Activated T-helper 1 cell treated with anti-CD3 and anti-CD28 coated beads, Interleukin-12 subunit alpha, Interleukin-12 subunit beta, Interleukin-2, Interleukin-4 antibody, amounts not matched to agents 30 ng/mL and 10 ng/mL and 1 ng/mL, durations not matched to agents 14 hours and 24 hours and 36 hours (primary cell): ENCODE measurements at places on chromosomes 4 and X. TPM values are rescaled to one million over a fixed set of nuclear protein-coding genes. Genes with fewer than 3 reads are reported as not detected.

The CPZ gene
- not detected in 2 replicates for total RNA-seq

DNA sequence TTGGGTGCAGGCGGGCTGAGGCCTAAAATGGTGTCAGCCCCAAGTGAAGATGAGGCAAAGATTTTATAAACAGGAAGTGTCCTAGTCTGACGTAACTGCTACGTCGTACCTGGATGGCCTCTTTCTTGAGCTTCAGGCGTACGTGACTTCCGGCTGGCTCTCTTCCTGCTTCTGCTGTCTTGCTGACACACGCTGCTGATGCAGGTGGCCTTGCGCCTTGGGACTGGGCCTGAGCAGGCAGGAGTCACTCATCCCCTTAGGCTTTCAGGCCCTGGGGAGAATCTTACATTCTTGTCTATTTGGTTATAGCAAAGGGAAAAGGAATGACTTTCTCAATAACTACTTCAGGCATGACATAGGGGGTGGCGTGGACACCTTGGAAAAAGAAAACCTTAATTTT lies 20.1 kb upstream of the ABRAXAS1 start:
- no peak for DNase-seq

GRCh38 chr4:99383399-99383798 lies 30.9 kb upstream of the ADH1C start:
- DNase-seq = no peak

The TLR10 gene
- total RNA-seq = not detected in 2 replicates

The HPSE gene
- total RNA-seq = 23.1 and 24.1 TPM in 2 replicates

- DNase-seq = no peak
Measured at GRCh38 chrX:119030990-119031389, 41.8 kb upstream of the CT47C1 start.

The ZCCHC12 gene
- total RNA-seq = 0.10 TPM in 1 of 2 replicates, not detected in the other

- DNase-seq = no peak
Measured at GRCh38 chrX:149476513-149476912, 28.6 kb downstream of the IDS start.

The IL21 gene
- total RNA-seq = 136 and 138 TPM in 2 replicates

The SSX3 gene
- total RNA-seq = not detected in 2 replicates

GRCh38 chr4:48127231-48127630 lies 6.8 kb downstream of the TXK start:
- DNase-seq = no peak

- DNase-seq = no peak
Measured at GRCh38 chr4:177263818-177264217, 45.9 kb upstream of the NEIL3 start.

The GLRA3 gene
- total RNA-seq = not detected in 2 replicates

The UGT2A1 gene
- total RNA-seq = not detected in 2 replicates

GRCh38 chr4:148850257-148850995 lies 408.2 kb upstream of the NR3C2 start:
- DNase-seq = no peak

DNA sequence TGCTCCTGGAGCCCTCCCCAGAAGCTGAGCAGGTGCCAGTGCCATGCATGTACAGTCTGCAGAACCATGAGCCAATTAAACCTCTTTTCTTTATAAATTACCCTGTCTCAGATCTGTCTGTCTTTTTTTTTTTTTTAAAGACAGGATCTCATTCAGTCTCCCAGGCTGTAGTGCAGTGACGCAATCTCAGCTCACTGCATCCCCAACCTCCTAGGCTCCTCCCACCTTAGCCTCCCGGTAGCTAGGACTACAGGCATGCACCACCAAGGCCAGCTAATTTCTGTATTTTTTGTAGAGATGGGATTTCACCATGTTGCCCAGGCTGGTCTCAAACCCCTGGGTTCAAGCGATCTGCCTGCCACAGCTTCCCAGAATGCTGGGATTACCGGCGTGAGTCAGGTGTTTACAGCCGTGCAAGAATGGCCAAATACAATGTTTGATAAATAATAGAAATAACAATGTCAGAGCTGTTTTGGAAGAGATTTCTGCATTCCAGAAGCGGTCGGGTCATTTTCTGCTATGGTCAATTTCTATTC lies 68.8 kb downstream of the SLC2A9 start:
- no peak for DNase-seq

- DNase-seq = no peak
Measured at GRCh38 chr4:124943938-124944337, 231.4 kb upstream of the ANKRD50 start.
